ENCODE measurements at places on chromosomes 16 and 17. TPM values are rescaled to one million over a fixed set of nuclear protein-coding genes. Genes with fewer than 3 reads are reported as not detected.

CYGB gene
- 1.0 TPM for total RNA-seq

PALB2 gene
- total RNA-seq: 20.5 TPM

GRCh38 chr17:59498530-59499307 is 66.7 kb upstream of the DHX40 start:
- no peak for DNase-seq

GRCh38 chr16:17213025-17213424 is 257.7 kb downstream of the XYLT1 start:
- DNase-seq: no peak
